ENCODE measurements at places on chromosomes 1 and 21.

GRCh38 chr1:212536586-212536985, 72.0 kb upstream of the ATF3 start:
- no peak for DNase-seq

GRCh38 chr1:93766451-93766850, 84.8 kb upstream of the BCAR3 start:
- DNase-seq = no peak

GRCh38 chr1:31374511-31375196, 1.8 kb upstream of the FABP3 start:
- no peak for DNase-seq

GRCh38 chr21:23977971-23978370, 1629.3 kb downstream of the MRPL39 start:
- no peak for DNase-seq

- no peak for DNase-seq
Observed at GRCh38 chr1:248793592-248793991, 32.1 kb downstream of the SH3BP5L start.

DNA sequence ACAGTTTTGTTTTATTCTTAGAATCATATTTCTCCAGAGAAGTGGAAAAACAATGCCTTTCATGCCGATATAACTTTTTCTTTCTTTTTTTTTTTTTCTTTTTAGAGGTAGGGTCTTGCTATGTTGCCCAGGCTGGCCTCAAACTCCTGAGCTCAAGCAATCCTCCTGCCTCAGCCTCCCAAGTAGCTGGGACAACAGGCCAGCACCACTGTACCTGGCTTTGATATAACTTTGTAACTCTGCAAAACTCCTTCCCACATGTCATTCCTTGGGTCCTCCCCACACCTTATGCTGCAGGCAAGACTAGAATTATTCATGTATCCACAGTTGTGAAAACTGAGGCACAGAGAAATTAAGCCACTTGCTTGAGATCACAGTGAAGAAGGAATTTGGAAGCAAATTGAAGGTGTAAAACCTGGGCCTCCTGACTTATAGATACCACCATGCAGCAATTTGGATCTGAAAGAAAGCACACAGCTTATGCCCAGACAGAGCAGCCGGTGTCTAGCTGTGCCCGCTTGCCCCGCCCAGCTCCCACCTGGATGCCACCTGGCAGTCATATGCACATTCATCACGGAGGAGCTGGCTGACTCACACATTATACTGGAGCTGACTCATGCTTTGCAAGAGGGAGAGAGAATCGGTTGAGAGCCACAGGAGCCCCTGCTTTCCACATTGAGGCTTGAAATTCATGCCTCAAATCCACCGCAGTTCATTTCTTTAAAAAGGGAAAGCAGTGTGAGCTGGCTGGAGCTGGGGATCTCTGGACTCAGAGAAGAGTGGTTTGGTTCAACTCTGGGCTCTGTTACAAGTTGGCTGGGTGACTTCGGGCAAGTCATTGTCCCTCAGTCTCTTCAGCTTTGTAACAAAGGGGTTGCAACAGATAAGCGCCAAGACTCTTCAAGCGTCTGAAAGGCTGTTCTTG, 8.3 kb upstream of the SLC2A1 start:
- DNase-seq = no peak

- no peak for DNase-seq
Observed at GRCh38 chr1:55585402-55585792, 370.2 kb upstream of the USP24 start.

DNA sequence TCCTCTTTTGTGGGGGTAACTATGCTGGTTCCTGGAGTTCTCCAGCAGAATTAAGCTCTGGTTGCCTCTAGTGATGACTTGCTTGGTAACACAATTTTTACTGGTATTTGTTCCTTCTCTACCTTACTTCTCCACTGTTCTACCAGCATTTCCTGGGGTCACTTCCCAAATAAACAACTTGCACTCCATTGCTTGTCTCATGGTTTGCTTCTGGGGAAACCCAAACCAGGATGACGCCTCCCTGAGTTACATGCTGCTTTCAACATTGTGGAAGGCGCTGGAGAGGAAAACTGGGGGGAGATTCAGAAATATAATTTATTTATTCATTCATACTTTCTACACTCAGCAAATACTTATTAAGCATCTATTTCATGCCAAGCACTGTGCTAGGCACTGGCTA, 55.3 kb upstream of the AK4 start:
- no peak for DNase-seq

GRCh38 chr1:201715801-201716741, 112.9 kb upstream of the IPO9 start:
- DNase-seq = no peak

- no peak for DNase-seq
Observed at GRCh38 chr1:54781023-54781723, 16.9 kb upstream of the PARS2 start.

DNA sequence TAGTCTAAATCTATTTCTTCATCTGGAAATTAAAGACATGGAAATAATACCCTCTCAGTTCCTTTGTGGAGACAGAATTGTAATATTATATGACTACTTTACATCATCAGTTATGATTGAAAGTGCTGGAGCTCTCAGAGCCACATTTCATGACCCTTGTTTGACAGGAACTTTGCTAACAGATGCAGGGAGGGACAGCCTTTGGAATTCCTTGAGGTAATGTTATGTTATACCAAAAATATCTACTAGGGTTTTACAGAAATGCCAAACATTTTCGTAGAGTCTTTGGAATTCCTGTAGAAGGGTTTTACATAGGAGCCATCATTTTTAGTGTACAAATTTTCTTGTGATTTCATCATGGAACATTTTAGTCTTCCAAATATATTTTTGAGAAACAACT, 57.4 kb upstream of the ADAMTS5 start:
- DNase-seq = no peak

GRCh38 chr1:214026985-214027384, 39.2 kb downstream of the PROX1 start:
- DNase-seq = no peak

- DNase-seq = no peak
Observed at GRCh38 chr1:47624531-47624930, 186.7 kb downstream of the FOXD2 start.

- no peak for DNase-seq
Observed at GRCh38 chr21:32900814-32901213, 124.9 kb upstream of the OLIG2 start.

- DNase-seq = no peak
Observed at GRCh38 chr21:16568244-16568643, 838.5 kb downstream of the USP25 start.

DNA sequence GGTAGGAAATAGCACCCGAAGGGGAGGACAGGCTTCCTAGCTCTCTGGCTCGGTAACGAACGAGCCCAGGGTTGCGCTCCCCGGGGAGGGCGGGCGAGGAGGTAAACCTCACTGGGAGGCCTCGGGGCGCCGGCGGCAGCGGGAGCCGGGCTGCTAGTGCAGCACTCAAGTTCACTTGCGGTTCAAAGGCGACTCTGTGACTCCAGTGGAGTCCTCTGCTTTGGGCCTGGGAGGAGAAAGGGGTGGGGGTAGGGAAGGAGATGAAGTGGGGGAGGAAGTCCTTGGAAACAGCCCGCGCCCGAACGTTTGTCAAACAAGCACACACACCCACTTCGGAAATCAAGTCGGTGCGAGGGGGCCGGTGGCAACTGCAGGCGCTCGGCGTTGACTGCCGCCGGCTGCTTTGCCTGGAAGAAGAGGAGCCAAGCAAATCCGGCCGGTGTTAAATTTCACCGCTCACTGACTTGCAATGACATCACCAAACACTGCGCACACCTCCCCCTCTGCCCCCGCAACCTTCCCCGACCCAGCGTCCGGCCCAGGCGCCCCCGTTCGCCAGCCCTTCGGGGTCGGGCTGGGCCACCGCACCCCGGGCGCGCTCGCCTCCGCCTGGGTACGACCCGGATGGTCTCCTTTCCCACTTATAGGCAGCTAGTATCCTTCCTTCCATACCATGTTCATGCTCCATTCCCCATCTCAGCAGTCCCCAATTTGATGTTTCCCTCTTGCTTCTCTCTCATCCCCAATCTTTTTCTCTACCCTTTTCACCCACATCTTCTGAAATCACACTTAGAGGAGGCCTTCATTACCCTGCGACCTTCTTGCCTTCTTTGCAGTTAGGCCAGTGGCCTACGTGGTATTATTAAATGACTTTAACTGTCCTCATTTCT, at the start of gene COL24A1:
Gene COL24A1, minus strand, starts transcription at position 207 of the 890 bp plus-strand sequence. CDS start 376 bp downstream, outside the sequence.
- no peak for DNase-seq

DNA sequence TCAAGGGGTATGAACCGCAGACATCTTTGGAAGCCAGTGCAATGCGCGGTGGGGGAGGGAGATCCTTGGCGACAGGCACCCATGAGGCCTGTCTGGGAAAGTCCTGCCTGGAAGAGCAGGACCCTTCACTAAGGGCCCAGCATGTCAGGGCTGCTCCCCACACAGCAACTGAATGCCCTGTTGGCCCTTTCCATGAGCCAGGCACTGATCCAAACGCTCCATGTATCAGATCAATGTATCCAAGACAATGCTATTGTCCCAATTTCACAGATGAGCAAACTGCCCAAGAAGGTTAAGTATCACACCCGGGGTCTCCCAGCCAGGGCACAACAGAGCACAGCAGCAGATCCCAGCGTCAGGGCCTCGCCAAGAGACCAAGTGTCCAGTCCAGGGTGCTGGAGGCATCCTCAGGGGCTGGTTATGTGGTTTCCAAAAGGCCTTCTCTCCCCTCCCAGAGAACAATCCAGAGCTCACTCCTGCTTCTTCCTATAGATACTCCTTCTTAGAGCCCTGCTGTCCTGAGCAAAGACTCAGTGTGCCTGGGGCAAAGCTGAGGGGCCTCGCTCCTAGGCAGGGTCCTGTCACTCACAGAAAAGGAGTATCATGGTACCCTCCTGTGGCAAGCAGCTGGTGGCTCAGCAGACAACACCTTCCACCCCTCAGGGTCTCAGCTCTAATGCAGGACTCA, 328.0 kb downstream of the NPHP4 start:
- no peak for DNase-seq

DNA sequence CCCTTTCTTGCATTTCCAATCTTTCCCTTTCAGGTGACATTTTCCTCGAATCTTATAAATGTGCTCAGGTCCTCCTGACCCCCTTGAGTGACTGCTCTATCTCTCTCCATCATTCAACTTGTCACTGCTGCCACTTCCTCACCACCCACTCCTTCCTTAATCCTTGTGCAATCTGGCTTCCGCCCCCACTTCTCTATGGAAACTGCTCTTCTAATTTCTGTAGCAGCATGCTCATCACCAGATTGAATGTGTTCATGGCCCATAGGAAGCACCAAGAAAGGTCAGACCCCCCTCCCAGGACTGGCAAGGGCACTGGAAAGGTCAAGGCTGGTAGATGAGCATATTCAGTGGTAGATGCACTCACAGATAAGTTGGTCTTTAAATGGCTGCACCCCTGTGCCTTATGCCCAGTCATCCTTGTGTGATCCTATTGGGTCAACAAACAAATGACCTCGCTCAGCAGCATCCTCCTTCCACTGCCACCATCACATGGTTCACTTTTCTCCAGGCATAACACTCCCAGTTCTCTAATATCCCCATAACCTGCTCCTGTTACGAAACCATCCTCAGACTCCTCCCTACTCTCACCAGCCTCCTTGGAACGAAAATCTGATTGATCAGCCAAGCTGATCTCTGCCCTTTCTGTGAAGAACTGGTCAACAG, 288.5 kb upstream of the POU3F1 start:
- DNase-seq = no peak

DNA sequence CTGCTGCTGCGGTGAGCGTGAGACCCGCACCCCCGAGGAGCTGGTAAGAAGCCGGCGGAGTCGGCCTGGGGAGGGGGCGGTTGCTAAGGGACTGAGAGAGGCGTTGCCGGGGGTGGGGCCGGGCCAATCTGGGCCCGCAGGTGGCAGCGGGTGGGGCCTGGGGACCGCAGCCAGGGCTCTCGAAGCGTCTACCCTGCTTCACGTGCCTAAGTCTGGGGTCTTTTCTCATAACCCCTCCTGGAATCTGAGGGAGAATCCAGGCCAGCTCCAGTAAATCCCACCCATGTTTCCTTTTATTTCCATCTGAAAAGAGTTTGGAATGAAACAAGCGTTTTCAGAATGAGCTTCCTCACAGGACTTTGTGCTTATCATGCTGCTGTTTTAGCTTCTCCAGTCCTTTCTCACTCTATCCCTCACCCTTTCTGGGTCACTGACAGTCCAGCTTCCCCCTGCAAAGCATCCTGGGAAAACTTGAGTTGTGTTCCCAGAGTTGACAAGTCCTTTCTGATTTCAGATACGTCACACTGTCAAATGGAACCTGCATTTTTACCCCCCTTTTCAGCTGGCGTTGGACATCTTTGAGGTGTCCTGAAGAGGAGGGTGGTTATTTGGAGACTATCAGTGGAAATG, 431 bp downstream of the CLCN6 start:
- no peak for DNase-seq

DNA sequence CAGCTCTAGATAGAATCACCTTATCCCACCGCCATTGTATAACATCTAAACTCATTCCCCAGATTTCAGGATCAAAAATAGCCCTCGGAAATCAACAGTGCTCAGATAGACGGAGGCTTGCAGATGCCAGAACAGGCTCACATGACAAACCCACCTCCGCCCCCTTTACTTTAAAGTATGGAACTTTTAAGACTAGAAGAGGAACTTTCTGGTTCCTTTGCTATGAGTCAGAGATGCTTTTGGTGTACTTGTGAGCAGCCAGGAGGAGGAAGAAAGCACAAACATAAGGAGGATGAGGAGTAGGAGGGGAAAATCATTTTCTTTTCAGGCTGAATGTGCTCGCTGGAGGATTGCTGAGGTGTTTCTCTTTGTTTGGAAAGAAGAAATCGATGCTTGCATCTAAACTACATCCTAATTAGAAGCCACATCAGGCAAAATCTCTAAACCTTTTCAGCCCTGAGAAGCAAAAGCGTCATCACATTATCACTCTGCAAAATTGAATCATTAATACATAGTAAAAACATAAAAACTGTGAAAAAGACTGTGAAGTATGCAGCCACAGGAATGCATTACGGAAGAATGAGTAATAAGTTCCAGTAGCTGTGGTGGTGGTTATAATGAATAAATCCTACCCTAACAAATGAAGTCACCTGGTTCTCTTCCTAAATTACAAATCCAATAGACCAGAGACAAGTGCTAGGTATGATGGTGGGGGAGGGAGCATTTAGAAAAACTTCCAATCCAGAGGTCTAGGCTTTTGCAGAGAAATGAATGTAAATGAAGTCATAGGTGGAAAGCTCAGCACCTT, 251.3 kb downstream of the KCNH1 start:
- DNase-seq = no peak

DNA sequence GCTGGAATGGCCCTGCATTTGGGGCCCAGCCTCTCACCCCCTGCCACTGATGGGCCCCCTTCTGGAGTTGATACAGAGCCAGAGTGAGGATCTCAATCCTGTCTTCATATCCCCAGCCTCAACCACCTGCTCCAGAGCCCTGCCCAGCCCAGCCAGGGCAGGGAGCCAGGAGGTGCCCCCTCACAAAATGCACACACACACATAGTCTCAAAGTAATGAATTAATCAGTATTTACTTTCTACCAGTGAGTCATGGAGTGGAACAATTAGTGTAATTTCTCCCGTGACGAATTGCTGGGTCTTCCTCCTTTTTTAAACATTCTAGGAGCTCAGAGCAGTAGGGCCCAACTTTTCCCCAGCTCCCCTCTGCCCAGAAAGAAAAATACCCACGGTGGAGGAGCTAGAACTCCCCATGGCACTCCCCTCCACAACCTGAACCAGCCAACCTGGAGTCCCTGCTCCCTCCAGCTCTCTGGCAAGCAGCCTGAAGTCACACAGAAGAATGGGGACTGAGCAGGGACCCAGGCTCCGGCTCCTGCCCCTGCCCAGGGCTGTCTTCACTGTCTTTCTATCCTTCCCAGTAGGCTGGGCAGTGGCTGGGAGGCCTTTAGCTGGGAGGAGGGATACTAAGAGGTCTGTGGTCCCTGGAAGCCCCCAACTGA, 29.3 kb downstream of the SDC3 start:
- DNase-seq = no peak

Measured in cortex of kidney (tissue), 1 donor.